ENCODE measurements at places on chromosomes 13 and 19.
A peak's percentile ranks its signal among the peaks of the same experiment; 100 is the strongest.

DNA sequence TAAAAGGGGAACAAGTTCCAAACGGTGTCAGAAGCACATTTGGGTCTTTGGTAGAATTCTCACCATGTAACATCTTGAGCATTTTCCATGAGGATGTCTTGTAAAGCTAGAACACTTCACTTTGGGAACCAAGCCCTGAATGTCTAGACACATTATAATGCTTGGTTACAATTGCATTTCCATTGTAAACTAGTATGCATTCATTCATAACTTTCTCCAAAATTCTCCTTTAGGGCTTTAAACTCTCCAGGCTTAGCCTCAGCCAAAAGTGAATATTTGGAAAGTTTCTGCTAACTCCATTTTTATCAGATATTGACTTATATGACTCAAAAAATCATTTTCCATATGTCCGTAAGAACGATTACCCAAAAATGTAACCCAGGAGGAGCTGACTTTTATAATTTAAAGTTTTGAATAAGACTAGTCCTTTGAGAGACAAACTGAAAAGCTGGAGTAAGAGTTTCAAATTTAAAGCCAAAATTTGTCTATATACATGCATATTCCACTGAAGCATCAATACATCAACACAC is 1170.4 kb downstream of the EFNB2 start:
- DNase-seq, result no peak

DNA sequence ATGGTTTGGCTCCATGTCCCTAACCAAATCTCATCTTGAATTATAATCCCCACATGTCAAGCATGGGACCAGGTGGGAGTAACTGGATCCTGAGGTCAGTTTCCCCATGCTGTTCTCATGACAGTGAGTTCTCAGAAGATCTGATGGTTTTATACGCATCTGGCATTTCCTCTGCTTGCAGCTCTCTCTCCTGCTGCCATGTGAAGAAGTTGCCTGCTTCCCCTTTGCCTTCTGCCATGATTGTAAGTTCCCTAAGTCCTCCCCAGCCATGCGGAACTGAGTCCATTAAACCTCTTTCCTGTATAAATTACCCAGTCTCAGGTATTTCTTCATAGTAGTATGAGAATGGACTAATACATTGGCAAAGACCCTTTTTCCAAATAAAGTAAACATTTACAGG is 96.8 kb downstream of the TSHZ3 start:
- no peak for DNase-seq

GRCh38 chr19:1401138-1401888 is at the start of gene GAMT:
GAMT (minus strand) TSS chr19:1401542; CDS start chr19:1401476, 66 bp downstream.
- no peak for DNase-seq

GRCh38 chr13:67855741-67856238 is 625.7 kb upstream of the PCDH9 start:
- no peak for DNase-seq

- no peak for DNase-seq
These were observed 36.8 kb upstream of the C1QTNF9 start for GRCh38 chr13:24272452-24273161.

GRCh38 chr19:7869453-7869909 is 4.7 kb downstream of the PRR36 start:
- DNase-seq, result peak; percentile 65

DNA sequence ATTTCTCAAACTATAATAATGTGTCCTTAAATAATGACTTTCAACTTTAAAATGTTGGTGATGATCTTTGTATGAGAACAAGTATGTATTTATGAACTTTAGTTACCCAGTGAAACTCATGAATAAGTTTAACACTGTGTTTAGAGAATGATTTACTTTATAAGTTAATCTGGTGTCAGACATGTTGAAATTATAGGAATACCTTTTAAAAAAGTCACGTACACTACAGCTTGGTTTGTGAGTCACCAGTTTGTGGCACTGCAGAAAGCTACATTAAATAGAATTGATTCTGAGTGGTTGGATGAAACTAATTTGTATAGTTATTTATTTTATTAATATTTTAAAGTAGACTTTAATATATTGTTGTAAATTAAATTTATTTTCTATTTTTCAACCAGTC is 1366.2 kb upstream of the PCDH20 start:
- no peak for DNase-seq

GRCh38 chr13:61486496-61486895 is 70.8 kb upstream of the PCDH20 start:
- no peak for DNase-seq

- no peak for DNase-seq
These were observed 24.6 kb upstream of the ATP1A3 start for GRCh38 chr19:42018503-42019193.

- DNase-seq, result no peak
These were observed 20.5 kb downstream of the PAK4 start for GRCh38 chr19:39146091-39146490.

- no peak for DNase-seq
These were observed 85.4 kb downstream of the KLF12 start for GRCh38 chr13:74048756-74049155.

DNA sequence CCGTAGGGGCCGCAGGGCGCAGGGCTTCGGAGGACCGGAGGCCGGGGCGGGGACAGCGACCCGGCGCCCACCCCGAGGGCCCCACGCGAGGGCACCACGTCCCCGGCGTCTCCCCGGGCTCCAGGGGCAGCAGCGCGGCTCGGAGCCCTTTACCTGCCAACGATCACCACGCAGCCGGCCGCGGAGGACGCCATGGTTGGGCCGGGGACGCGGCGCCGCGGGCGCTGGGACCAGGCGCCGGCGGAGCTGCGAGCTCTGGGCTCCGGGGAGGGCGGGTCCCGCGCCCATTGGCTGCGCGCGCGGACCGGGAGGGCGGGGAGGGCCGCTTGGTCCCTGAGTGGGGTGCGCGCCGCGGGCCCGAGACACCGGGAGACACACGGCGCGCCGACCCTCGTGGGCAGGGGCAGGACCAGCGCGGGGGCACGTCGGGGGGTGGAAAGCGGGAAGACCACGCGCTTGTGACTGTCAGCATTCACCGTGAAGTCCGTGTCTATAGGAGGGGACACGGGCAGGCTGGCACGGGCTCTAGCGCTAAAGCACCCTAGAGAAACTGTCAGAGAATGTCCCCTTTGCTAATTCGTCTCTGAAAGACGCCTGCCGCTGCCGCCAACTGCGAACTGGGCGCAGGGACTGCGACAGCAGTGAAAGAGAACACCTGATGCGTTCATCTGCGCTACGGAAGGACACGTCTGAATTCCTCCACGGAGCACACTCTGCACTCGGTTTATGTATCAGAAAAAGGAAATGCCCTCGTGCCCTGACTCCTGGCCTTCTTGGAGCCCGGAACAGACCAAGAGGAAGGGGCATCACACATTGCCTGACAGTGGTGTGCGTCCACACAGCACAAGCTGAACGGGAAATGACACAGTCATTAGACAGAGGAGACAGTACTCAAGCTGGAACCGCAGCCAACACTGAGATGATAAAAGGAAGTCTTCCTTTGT is at the start of gene CRYL1:
CRYL1 (minus strand) TSS at position 257 of the 944 bp plus-strand sequence; CDS start at position 194, 63 bp downstream.
- peak; percentile 44 for DNase-seq

GRCh38 chr19:21947775-21948174 is 63.0 kb downstream of the ZNF208 start:
- DNase-seq, result no peak

GRCh38 chr19:18789883-18790565 is 1.1 kb downstream of the COMP start:
- no peak for DNase-seq

- DNase-seq, result no peak
These were observed 5.1 kb downstream of the MRPL4 start for GRCh38 chr19:10256970-10257615.

DNA sequence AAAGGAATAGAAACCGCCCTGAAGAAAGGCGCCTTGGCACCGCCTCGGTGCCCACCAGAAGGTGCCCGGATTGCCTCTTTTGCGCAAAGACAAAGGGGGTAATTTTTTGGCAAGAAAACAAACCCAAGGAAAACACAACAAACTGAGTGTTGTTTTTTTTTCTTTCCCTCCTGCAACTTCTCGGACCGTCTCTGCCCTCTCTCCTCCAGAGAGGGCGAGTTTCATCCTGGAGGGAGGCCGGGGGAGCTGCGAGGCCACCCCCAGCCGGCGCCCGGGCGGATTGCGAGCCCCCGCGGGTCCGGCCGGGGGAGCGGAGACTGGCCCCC is 2.3 kb downstream of the ZNF536 start:
- DNase-seq, result no peak

DNA sequence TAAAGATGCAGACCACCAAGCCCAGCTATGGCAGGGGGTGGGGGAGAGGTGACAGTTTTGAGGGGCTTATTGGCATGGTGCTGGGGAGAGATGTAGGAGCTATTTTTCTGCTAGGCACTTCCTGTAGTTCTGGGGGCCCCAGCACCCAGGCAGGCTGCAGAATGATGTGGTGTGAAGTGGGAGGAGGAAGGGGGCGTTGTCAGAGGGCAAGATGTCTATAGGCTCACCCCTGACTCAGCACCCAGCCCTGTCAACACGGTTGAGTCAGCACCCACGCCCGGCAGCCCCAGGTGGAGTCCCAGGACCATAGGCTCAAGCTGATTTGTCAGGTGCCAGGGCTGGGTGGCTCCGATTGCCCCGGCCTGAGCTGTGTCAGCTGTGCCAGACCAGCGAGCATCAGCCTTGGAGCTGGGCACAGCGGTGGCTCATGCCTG is 5.8 kb downstream of the KLF2 start:
- DNase-seq, result peak; percentile 77

DNA sequence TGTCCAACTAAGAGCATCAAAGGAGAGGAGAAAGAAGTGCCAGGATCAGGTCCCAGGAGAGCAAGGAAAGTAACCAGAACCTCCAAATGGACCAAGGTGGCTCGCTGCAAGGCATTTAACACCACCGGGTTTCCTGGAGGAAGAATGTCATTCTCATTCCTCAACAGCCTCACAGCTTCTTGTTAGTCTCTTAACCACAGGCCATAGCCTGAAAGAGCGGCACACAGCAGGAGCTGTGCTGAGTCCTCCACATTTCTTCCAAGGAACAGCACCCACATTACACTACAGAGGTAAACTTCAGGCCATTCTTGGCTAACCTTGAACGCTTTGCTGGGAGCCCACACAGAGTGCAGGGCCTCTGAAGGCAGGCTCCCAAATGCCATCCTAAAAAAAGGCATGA is 23.6 kb downstream of the DOCK9 start:
- no peak for DNase-seq

- DNase-seq, result no peak
These were observed 11.4 kb downstream of the GPR180 start for GRCh38 chr13:94613051-94613450.

DNA sequence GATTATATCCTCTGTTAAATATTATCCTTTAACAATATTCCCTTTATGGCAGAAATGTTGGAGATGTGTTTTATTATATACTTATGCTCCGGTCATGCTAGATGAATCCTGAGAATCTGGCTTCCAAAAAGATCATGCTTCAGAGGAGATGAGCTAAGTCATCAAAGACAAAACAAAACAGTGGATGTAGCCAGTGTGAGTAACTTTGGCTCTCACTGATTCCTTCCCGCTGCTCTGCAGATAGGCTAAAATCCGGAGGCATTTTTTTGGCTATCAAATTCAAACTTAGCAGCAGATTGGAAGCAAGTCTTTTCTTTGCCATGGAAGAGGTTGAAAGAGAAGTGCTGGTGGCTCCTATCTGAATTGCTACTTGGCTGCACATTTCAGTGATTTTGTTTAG is 295.9 kb downstream of the GPC6 start:
- no peak for DNase-seq

- no peak for DNase-seq
These were observed 13.6 kb downstream of the GPATCH1 start for GRCh38 chr19:33094436-33095067.

- no peak for DNase-seq
These were observed 33.3 kb upstream of the GAS6 start for GRCh38 chr13:113897161-113897560.

GRCh38 chr13:33800646-33801186 is 17.2 kb upstream of the RFC3 start:
- DNase-seq, result no peak

DNA sequence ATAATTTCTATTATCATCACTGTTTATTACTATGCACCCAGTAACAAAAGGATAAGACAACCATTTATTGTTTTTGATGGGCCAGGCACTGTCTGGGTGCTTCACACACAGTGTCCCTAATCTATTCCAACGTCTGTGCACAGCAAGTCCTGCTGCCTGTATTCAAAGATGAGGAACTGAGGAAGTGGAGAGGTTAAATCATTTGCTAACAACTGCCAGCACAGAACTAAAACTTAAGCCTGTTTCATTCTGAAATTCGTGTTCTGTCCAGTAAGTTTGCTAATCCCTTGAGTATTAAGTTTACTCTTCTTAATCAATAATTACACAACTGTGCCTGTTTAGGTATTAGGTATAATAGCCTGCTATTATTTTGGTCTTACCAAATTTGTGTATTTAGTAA is 41.9 kb downstream of the TEX26 start:
- DNase-seq, result no peak

DNA sequence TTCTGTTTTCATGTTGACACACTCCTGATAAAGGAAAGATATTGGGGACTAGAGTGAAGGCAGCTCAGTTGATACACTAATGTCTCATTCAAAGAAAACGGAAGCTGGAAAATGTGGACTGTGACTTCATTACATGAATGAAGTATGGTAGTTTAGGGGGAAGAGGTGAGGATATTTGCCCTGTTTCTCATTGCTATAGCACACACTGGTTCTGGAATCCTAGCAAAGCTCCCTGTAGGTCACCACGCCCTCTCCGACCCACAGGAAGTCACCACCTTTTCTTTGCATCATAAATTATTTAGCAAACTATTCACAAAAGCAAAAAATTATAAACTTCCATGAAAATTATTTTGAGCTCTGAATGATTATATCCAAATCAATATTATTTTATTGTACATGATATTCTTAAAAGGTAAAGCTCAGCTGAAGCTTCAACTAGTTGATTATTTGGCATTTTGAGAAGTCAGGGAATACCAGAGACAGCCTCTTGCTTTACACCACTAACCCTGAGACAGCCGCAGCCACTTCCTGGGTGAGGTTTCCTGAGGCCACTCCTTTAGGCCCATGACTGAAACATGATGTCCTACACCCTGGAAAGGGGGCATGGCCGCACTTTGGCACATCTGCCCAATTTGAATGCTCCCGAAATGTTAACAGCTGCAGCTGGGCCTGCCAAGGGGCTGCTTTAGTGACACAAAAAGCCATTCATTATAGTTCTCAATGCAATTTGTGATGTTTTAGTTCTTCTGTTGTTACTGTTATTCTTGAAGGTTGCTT is 50.0 kb upstream of the WDFY2 start:
- no peak for DNase-seq

GRCh38 chr13:113476811-113477210 is 13.7 kb downstream of the DCUN1D2 start:
- no peak for DNase-seq

GRCh38 chr19:29884466-29884865 is 57.6 kb upstream of the URI1 start:
- DNase-seq, result no peak

DNA sequence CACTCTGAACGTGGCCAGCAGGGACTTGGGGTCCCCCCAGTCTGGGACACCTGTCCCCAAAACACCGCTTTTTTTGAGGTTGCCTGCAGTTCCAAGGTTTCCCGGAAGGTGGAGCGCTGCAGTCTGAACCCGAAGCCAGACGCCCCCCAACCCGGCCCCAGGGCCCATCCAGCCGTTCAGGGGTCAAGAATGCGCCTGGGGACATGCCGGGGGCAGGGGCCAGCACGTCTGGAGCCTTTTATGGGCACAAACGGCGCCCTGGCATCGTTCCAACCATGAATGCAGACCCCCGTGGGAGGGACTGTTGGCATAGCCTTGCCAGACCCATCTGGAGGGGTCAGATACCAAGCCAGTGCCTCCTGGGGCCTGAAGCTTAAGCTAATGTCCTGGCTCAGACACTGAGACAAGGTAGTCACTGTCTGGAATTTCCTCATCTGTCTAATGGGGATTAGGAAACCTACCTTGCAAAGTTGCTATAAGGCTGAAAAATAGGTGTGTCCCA is 6.9 kb downstream of the S1PR5 start:
- DNase-seq, result no peak
